NCI-H748 treated with DMSO at 0.1 percent for 48 hours (cell line): ENCODE measurements at places on chromosomes 12 and 14.

- DNase-seq: no peak
Measured at GRCh38 chr14:90276646-90277367, 20.5 kb downstream of the PSMC1 start.

DNA sequence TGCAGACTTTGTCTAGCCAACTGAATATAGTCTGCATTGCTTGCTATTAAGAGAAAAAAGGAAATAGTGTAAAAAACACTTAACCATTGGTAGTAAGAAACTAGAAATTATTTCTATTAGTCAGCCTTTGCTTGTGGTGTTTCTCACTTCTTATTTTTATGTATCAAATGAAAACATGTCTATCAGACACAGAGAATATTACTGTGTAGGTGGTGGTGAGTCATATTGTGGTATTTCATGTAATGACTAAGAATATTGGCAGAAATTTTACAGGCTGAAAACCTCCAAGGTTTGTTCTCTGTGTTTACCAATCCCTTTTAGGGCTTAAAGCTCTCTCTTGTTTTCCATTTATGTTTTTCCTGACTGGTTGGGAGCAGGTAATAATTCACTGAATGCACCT, 87.2 kb downstream of the DAAM1 start:
- DNase-seq: no peak

DNA sequence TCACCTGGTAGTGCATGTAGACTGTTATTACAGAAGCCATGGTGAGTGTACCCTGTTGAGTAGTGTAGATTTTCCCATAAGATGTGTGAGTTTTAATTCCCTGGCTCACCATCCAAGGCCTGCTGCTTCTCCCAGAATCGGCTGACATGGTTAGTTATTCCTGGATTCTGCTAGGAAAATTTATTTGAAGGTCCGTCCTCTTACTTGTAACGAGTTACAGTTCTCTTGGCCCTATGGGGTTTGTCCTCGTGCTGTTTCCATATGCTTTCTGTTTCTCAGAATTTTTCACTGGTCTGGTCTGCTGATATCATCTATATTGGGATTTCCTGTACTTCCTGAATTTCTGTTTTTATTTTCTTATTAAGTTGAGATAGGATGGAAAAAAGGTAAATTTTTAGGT, 423.3 kb upstream of the RGS6 start:
- DNase-seq: no peak

DNA sequence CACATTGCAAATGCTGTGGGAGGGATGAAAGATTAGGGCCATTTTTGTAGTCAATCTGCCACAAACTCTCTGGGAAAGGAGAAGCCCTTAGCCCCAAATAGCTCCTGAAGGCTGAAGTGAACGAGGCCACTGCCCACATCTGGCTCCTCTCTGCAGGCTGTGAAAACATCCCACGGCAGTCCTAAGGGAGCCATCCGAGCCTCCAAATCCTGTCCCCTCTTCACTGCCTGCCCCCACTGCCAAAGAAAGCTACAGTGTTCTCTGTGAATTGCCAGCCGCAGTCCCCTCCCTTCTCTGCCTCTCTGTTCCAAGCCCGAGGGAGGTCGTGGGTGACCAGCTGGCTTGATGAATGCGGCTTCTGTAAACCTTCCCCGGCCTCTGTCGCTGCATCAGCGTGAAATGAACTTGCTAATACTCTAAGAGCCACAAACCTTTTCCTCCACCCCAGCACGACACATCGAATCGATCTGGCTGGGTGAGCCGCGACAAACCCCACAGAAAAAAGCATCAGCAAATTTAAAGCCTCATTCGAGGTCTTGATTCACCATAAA, 180.7 kb upstream of the NRXN3 start:
- DNase-seq: no peak

DNA sequence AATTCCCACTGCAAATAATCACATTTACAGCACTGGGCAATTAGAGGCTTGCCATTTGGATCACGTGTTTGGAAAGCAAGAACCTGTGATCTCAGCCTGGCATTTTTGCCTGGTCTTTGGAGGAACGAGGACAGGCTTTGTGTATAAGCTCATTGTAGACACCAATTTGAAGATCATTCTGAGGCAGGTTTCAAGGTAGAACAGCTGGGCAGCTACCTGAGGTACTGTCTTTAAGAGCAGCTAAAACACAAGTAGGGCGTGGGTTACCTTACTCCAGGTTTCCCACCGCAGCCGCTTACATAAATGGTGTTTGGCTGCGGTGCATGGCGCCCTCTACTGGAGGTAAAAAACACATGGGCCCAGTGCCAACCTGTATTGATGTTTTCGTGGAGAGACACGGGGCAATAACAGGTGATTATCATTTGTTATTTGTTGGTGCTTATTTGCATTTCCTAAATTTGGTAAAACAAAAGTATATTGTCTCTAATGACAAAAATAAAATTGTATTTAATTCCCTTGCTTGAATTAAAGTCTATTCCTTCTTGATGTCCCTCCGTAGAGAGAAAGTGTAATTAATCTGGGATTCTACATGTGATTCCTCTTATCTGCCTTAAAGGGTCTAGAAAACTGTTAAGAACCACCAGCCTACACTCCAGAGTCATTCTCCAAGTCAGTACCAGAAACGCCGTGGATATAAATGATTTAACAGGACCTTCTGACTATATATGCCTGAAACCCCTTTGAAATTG, 69.7 kb downstream of the SVOP start:
- DNase-seq: peak; percentile 42

DNA sequence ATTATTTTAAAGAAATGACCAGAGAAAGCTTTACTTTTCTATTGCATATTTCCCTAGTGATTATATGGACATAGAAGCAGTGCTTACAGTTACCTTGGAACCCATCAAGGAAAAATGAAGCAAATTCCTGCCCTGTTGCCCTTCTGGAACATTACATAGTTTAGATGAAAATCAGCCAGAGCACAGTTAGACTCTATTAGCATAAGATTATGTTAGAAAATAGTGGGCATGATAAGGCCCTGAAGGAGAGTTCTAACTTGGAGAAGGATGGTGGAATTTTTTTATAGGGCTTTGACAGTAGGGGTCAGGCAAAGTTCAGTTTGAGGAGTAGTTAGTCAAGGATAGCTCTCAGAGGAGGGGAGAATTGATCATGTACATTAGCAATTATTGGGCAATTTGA, 74.3 kb downstream of the FUT8 start:
- no peak for DNase-seq

DNA sequence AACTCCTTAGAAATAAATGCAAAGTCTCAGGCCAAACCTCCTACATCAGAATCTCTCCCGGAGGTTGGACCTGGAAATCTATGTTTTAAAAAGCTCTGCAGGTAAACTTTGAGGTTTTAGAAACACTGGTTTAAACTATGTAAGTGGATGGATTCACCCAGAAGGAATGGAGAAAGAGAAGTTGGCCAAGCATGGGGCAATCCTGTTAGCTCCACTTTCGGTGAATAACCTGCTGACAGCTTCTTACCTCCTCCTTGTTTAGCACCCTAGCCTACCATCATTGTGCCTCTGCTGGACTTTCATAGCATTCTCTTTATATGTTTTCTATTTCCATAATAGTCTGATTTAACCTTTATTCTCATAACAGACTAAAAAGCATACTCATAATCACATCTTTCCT, 3.0 kb upstream of the ARHGDIB start:
- DNase-seq: no peak

DNA sequence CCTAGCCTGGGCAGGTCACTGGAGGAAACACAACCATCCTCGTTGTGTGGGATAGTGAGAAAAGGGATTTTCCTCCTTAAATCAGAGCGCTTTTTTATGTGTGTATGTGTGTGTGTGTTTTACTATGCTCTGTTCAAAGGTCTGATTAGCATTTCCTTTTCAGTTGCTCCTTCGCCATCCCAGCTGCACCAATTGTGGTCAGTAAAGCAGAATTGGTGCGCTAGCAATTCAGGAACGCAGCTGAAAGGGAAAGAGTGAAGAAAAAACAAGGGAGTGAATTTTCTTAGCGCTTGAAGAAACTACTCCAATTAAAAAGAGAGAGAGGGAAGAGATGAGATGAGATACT, 173.3 kb upstream of the PARP11 start:
- no peak for DNase-seq

- no peak for DNase-seq
Measured at GRCh38 chr12:66235626-66236281, 46.7 kb downstream of the IRAK3 start.
